ENCODE measurements at places on chromosomes 4 and X.

DNA sequence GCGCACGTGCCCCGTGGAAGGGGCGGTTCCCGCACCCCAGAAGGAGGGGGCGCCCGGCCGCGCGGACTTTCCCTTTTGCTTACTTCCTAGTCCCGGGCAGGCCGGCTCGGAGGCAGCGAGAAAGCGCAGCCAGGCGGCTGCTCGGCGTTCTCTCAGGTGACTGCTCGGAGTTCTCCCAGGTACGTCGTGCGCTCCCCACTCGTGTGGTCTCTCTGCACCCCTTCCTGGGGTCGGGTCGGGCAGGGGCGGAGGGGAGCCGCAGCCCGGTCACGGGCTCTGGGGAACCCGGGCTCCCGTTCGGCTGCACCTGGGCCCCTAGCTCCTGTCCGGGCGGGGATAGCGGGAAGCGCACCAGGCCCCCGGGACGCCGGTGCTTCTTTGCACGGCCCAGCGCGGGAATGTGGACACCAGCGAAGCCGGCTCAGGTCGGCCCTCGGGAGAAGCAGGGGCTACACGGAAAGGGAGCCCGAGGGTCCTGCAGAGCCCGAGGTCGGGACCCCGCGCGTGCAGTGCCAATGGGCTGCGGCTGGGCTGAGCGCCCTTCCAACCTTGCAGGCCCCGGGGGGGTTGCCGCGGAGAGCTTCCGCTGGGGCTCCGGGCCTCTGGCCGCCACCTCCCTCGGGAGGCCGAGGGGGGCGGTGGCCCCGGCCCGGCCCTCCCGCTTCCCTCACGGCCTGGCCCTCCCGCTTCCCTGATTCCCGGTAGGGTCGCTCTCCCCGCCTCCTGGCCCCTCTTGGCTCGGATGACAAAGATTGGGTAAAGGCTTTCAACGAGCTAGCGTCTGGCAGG is at the start of gene TLR2:
Gene TLR2 (plus strand): TSS at position 99 of the 789 bp plus-strand sequence. CDS start 18,628 bp downstream, outside the sequence.
- peak; percentile 20 for DNase-seq

DNA sequence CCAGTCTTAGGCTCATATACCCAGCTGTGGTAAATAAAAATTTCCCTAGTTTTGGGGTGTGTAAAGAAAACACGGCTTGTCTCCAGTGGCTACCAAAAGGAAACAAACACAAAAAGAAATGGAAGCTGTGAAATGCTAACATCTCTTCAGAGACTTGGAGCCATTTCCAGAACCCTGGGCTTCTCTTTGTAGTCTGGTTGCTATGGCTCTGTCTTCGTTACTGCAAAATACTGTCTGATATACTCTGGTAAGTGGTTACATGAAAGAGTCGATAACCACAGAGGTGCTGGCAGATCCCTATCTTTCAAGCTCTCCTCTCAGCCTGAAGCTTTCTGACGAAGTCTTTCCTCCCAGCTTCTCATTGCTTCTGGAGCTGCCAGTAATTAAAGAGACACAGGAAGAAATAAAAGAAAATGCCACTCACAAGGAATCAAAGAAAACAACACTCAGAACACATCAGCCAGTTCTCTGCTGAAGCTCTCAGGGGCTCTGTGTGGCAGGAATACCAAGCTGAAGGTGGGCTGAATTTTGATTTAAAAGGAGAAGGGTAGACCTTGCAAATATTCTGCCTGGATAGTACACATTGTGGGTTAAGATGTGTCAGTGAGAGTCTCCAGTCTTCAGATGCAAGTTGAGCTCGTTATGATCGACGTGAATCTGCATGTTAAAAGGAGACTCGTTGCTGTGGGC is 107.6 kb upstream of the FAM9C start:
- peak; percentile 46 for DNase-seq

DNA sequence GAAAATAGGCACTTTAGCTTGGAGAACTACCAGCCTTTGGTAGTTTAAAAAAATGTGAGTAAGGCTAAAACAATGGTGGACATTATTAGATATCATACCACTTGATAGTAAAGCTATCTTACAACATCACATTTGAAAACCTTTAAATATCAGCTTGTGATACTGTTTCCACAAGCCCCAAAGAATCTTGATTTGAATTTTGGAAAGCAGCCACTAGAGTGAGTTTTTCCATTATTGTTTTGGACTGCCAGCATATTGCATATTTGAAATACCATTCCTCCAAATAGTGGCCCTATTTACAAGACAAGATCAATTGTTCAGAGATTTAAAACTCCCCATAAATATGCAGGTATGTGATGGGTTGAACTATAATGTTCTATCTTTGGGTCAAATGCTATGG is 303.0 kb upstream of the PRPS2 start:
- no peak for DNase-seq

DNA sequence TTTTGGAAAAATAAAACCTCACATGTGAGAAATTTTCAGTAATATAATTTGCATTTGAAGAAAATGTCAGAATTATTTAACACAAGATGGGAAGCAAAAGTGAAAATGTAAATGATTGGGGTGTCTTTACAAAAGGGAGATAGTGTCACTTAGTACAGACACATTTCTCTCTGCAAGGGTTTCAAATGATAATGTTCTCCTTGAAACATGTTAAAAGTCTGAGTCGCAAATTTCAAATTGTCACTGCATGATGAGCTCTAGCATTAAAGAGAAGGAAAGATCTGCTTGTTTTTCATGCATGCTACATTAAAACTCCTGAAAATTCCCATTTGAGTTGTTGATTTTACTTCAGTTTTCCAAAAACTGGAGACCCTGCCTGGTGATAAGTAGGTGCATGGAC is 122.0 kb upstream of the LDB2 start:
- no peak for DNase-seq

DNA sequence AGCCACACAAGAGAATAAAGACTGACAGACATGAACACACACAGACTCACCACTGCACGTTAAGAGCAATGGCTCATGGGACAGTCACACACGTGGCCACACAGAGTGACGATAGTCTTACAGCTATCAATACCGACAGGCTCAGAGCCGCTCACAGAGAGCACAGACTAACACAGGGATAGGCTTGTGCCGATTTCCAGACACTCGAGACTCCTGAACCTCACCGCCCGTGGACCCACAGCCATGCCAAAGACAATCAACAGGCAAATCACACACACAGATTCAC is 716 bp upstream of the SLC38A5 start:
- no peak for DNase-seq

GRCh38 chrX:45749375-45749774 is 548.7 kb upstream of the DIPK2B start:
- DNase-seq, result no peak

- DNase-seq, result no peak
Observed at GRCh38 chrX:27884654-27885053, 76.9 kb downstream of the MAGEB10 start.

DNA sequence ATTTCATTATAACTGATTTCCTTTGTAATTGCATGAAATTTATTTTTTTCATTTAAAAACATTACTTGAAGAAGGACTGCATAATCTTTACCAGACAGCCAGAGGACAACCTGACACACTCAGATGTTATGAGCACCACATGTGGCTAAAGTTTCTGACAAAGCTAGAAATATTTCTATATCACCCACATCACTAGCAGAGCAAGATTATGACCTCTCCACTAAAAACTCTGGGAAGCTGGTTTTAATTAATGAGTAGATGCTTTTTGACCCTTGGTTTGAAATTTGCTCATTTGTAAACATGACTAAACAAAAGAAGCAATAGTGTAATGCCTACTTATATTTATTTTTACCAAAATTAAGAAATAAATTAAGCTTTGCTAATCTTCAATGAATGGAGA is 661.5 kb upstream of the EPHA5 start:
- peak; percentile 73 for DNase-seq

DNA sequence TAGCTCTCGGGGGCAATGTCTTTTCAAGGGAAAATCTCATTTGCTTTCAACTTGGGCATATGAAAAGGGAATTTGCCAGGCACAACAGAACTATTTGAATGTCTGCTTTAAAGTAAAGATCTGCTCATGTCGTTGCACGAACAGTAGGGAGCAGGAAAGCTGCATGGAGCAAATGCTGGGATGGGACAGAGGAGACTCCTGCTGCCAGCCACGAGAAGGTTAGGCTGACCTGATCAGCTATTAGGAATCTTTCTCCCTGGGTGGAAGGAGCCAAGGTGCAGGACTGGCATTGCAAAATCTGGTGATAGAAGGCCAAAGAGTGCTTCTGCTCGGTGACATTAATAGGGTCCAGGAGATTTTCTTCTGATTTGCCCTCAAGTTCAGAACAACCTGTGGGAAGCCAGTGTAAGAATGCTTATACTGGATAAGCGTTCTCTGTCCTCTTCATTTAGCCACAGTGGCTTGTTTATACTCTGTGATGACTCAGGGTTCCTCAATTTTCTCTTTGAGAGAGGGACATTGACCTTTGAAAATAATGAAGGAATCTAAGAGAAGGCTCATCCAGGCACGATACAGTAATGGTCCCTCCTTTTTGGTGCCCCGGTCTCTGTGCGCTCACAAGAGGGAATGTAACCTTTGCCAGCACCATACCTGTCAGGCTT is 22.9 kb downstream of the FHL1 start:
- no peak for DNase-seq

DNA sequence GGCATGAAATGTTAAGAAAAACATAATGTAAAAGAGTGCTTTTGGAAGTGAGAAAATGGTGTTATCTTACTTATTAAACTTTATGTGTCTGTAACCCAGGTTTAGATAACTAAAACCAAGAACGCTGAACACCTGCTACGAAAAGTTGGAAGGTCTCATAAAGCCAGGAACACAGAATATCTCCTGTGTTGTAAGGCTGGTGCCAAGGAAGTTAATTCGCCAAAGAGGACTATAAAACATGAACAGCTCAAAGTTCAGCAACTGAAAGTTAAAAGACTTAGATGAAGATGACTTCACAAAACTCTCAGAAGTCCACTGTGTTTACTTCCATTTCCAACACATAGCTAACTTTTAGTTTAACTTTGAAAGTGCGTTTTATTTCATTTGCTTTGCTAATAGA is 54.3 kb downstream of the GPRIN3 start:
- no peak for DNase-seq

DNA sequence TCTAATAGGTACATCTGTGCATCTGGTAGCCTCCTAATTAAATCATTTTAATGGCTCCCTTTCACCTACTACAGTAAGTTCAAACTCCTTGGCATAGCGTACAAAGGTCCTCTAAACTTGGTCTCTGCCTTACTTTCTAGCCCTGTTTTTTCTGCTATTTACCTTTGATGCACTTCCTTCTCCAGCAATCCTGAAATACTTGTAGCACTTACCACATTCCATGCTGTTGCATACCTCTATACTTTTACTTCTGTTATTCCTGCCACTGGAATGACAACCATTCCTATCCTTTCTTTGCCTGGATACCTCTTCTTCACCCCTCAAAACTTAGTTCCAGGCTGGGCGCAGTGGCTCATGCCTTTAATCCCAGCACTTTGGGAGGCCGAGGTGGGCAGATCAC is 56.6 kb upstream of the LHFPL1 start:
- no peak for DNase-seq

DNA sequence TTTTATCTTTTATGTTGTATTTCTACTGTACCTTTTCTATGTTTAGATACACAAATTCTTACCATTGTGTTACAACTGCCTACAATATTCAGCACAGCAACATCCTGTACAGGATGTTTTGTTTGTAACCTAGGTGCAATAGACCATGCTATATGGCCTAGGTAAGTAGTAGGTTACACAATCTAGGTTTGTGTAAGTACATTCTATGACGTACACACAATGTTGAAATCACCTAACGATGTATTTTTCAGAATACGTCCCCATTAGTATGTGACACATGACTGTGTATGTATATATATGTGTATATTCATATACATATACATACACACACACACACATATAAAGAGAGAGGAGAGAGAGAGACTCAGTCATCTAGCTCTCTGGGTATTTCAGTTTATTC is 103.5 kb downstream of the CLNK start:
- no peak for DNase-seq

DNA sequence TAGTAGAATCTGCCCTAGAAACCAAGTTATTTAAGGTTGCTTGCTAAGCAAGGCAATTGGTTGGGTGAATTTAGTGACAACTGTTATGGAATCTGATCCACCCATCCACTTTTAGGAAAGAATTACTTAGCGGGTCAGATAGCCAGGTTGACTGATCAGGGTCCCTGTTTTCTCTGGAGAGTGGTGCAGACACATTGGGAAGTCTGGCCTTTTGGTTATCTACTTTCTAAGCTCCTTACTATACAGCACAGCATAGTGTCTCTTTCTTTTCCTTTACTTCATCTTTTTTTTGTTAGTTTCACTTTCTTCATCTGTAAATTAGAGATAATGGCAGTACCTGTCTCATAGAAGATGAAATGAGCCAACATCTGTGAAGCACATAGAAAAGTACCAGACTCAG is 7.4 kb downstream of the HERC3 start:
- DNase-seq, result no peak

GRCh38 chr4:87092389-87093141 is 127.9 kb downstream of the KLHL8 start:
- DNase-seq, result no peak

- no peak for DNase-seq
Observed at GRCh38 chrX:63754136-63754859, 30.7 kb downstream of the ARHGEF9 start.

DNA sequence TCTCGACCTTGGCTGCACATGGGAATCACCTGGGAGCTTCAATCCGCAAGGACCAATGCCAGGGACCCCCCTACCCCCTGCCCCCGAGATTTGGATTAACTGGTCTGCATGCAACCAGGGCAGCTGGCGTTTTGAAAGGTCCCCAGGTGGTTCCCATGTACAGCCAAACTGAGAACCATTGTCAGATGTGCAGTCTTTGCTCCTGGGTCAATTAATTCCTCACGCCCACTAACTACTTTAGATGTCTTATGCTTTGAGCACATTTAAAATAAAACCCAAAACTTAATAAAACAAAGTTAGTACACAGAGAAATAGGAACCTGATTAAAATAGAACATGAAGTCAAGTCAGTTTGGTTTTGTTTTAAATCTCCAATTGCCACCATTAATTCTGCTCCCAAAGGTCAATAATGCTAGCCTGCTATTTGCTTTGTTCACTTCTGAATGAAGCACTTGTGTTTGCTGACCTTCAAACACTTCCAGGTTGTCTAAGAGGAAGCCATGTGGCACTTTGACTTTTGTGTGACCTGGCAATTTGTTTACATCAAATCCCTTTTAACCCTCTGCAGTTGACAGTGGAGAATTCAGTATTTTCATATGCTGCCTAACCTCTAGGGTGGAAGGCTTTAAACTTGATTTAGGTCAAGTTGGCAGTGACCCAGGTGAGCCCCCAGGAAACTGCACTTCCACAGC is 27.2 kb upstream of the TMSB4X start:
- no peak for DNase-seq
